ENCODE measurements at places on chromosomes 12 and 14. TPM values are rescaled to one million over a fixed set of nuclear protein-coding genes. Genes with fewer than 3 reads are reported as not detected.

DNA sequence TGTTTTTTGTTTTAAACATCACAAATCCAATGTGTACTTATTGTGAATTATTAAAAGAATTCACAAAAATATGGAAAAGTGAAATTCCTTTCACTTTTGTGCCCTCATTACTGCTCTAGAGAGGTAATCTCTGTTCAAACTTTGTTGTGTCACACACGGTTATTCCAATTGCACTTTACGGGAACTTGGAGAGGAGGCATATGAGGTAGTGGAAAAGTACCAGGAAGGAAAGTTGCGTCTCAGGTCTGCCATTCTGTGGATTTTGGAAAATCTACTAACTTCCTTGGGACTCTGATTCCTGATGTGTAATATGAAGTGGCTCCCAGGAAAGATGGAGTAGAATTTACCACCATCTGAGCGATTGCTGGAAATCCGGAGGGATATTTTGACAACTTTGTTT lies 90.9 kb upstream of the DCN start:
- DNase-seq = no peak

DNA sequence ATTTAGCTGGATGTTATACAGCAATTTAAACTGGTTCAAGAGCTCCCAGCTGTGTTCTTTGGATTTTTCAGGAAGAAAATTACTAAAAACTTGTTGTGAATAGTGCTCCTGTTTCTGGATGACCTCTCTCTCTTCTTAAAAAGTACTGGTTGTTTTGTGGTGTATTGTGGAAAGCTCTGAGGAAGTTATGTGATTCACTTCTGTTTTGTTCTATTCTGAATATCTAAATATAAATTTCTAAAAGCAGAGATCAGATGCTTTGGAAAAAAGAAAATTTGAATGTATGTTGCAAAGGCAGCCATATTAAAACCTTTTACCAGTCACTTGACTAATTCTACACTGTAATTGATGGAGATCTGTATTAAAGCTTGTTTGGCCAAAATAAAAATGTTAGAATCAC lies 3.4 kb upstream of the C3AR1 start:
- DNase-seq = no peak

- DNase-seq = peak; percentile 69
Observed at GRCh38 chr14:58171090-58171489, 19.1 kb upstream of the ARMH4 start.

Gene JPH4
- 0.22 TPM for total RNA-seq
